ENCODE measurements at places on chromosomes 7 and 10.

- no peak for DNase-seq
Measured at GRCh38 chr10:69696073-69696731, 66.2 kb downstream of the FAM241B start.

GRCh38 chr10:119545310-119545709 is 2.8 kb upstream of the RGS10 start:
- no peak for DNase-seq

- DNase-seq = no peak
Measured at GRCh38 chr10:93566435-93567276, at the start of gene FFAR4. Gene FFAR4 (plus strand): TSS chr10:93566665. CDS start chr10:93566721, 56 bp downstream.

- no peak for DNase-seq
Measured at GRCh38 chr10:128694168-128694850, 568.1 kb upstream of the MKI67 start.

- no peak for DNase-seq
Measured at GRCh38 chr7:112965506-112965905, 121.1 kb downstream of the GPR85 start.

DNA sequence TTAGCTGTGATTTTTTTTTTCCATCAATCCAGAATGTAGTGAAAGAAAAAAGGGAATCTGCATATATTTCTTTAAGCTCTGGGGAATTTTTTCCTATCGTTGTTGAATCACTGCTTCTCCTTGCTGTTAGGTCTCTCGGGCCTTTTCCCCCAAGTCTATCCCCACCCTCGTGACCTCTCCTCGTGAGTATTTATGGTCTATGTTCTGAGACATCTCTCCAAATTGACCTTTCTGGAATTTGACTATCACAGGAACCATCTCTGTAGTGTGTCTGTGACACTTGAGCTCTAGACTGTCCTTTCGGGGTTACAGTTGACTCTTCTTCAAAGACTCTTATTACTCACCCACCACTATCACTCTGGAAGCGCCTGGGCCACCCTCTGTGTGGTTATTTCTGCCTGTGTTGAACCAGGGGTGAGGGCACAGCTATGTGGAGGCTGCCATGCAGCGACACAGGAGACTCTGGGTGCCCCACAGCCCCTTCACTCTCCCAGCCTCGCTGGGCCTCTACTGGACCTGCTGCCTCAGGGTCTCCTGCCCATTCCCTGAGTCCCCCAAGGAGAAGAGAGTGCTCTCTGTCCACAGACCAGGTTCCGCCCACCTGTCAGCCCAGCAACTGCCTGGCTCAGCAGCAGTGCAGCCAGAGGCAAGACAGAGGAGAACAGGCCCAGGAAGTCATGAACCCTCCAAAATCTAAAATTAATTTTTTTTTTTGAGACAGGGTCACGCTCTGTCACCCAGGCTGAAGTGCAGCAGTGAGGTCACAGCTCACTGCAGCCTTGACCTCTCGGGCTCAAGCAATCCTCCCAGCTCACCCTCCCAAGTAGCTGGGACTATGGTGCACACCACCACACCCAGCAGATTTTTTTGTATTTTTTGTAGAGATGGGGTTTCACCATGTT is 45.7 kb upstream of the PTPRN2 start:
- no peak for DNase-seq

DNA sequence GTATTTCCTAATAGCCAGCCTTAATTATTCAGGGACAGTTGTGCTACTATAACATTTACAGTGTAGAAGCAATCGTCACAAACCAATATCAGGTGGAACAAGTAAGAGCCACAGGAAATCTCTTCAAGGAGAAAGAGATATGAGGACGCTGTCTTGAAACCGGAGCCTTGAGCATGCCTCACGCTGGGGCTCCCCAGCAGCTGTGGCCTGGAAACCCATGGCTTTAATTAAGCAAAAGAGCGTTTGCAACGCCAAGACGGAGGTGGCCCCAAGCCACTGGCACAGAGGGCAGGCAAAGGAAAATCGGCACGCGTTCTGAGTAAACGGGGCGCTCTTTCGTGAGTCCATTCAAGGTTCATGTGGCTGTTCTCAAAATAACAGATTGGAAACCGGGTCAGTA is 84.4 kb downstream of the C10orf90 start:
- DNase-seq = no peak

GRCh38 chr10:42490368-42490767 is 148.0 kb downstream of the ZNF33B start:
- no peak for DNase-seq

- DNase-seq = no peak
Measured at GRCh38 chr7:70346844-70347462, 748.7 kb downstream of the AUTS2 start.

DNA sequence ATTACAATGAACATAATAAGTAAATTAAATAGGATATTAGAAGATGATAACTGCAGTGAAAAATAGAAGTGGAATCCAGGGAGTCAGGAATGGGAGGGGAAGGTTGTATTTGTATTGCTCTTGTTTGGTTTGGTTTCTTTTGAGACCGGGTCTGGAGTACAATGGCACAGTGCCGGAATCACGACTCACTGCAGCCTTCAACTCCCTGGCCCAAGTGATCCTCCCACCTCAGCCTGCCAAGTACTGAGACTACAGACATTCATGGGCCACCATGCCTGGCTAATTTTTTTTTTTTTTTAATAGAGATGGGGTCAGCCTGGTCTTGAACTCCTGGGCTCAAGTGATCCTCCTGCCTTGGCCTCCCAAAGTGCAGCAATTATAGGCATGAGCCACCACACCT is 59.9 kb upstream of the LRRC4 start:
- DNase-seq = no peak

GRCh38 chr7:155297517-155298287 is at the start of gene INSIG1:
Gene INSIG1 (plus strand): TSS chr7:155297878. CDS start chr7:155298286, 408 bp downstream.
- peak; percentile 86 for DNase-seq

- no peak for DNase-seq
Measured at GRCh38 chr7:51732116-51732515, 415.5 kb upstream of the COBL start.

GRCh38 chr7:47685151-47685550 is 103.2 kb upstream of the TNS3 start:
- DNase-seq = no peak

DNA sequence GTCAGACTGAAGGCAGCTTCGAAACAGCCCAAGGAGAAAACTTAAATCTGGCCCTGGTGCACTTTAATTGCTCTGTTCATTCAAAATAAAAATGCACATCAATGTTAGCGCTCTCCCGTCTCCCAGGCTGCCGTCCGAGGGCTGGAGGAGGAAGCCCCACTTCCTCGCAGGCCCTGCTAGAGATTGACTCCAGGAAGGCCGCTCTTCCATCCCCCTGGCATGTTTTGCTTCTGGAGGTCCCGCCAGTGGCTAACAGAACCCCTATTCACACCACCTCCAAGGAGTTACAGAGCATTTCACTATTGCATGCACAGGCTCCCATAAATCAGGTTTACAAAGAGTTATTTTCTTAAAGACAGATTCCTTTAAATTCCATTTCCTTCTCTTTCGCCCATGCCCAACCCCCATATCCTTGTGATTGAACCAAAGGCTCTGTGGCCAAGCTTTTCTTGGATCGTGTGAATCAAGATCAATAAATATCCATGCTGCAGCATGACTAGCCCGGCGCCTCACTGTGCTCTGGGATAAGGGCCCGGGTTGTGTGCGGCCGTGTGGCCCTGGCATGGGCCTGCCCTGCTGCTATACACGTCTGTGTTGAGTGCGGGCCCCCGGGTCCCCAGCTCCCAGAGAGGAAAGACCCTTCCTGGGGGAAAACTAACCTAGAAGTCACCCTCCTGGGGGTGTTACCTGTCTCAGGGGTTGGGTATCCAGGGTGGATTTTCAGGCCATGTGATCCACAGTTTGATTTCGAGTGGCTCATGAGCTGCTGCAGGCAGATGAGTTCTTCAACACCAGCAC is 118.7 kb upstream of the GDF10 start:
- no peak for DNase-seq

Data from stimulated activated CD4-positive, alpha-beta T cell treated with anti-CD3 and anti-CD28 coated beads, Interleukin-12 subunit alpha, Interleukin-12 subunit beta, amount 100 ng/mL, for 48 hours (primary cell).